ENCODE measurements at places on chromosomes 3 and 15. TPM values are rescaled to one million over a fixed set of nuclear protein-coding genes. Genes with fewer than 3 reads are reported as not detected.

The STX19 gene
- total RNA-seq = 0.39 TPM

The MASP1 gene
- not detected for total RNA-seq

The TTLL13 gene
- 1.1 TPM for total RNA-seq

DNA sequence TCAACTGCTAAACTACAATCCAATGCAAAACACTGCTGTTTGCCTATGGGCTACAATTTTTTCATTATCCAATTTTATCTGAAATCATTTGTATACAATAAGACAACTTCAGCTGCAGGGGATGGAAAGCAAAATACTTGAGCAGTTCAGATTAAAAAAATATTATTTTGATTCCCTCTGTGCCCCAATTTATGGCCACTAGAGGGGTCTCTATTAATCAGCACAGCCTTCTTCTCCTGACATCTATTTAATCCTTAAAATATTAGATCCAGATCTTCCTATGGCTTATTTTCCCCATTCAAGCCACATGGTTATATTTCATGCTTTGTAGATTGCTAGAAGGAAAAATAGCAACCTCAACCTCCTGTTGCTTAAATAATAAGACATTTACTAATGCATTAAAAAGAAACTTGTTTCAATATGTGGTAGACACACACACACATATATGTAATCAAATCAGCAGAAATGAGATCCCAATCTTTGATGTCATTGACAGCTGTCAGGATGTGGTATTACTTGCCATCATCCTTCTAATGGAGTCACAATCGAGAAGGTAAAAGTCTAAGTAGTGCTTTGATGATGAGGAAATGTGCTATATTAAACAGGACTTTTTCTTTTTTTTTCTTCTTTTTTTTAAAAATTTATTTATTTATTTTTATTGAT is 104.2 kb downstream of the P2RY1 start:
- no peak for DNase-seq

GRCh38 chr3:98972155-98972554 is 70.7 kb upstream of the DCBLD2 start:
- DNase-seq = no peak

- peak; percentile 84 for DNase-seq
Measured at GRCh38 chr15:73994413-73994883, at the start of gene PML. PML (plus strand) TSS chr15:73994716; CDS start chr15:73994813, 97 bp downstream.

DNA sequence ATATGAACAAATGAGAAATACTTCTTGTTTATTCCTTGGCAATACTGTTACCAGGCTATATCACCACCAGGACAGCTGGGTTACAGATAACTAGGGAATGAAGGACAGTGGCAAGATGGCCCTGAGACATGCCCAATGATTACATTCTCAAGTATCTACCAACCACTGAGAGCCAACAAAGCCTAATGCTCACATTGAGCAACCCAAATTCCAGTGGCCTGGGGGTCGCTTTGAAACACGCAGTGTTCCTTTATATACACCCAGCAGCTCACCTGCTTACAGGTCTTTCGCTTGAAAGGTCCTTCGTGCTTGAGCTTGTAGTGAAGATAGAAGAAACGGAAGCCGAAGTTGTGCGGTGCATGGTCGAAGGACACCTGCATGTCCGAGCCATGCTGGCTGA is 45.1 kb downstream of the SPATA12 start:
- DNase-seq = no peak

- DNase-seq = no peak
Measured at GRCh38 chr15:31270767-31271166, 55.9 kb upstream of the KLF13 start.

All from CD4-positive, alpha-beta memory T cell (primary cell).